Tibial nerve (tissue), 4 donors: ENCODE measurements at places on chromosomes 16 and 17. TPM values are rescaled to one million over a fixed set of nuclear protein-coding genes. Genes with fewer than 3 reads are reported as not detected.

- no peaks in the 10 kb centered on the region for H3K36me3 ChIP-seq
- DNase-seq, result peak; percentile 47
- peak overlapping the region; percentile 80 for H3K27ac ChIP-seq
- H3K4me1 ChIP-seq, result peaks cover 41% of the 10 kb centered on the region
Measured at GRCh38 chr17:78933025-78933958, 8.1 kb upstream of the TIMP2 start.

DNA sequence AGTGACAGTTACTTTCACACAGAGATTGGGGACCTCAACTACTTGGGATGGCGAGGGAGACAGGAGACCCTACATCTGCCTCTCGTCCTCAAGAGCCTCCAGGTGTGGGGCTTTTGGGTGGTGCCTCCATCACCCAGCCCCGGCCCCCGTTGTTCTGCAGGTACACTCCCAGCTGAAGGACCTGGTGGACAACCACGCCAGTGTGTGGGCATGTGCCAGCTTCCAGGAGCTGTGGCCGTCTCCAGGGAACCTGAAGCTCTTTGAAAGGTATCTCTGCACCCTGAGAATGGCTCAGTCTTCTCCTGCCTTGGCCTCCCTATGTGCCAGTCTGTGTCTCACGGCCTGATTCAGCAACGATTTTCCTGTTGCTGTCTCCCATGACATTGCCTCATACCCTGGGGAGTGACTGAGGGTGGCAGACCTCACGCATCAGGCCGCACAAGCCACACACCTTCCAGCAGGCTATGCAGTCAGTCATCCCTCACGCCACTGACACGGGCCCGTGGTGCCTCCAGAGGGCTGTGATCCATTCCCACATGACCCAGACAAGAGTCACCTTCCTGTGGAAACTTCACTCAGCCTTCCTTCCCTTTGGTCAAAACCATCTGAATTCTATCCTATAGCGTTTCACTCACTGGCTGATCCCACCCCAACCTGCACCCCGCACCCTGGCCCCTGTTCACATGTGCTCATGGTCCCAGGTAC lies 3.7 kb downstream of the CCNF start:
- peaks cover 39% of the 10 kb centered on the region for H3K36me3 ChIP-seq
- H3K4me1 ChIP-seq, result no peaks in the 10 kb centered on the region
- DNase-seq, result no peak
- H3K27ac ChIP-seq, result no peak overlapping the region
- no peak overlapping the region for H3K4me3 ChIP-seq
- no peaks in the 10 kb centered on the region for H3K27me3 ChIP-seq

- H3K4me3 ChIP-seq, result no peak overlapping the region
- no peaks in the 10 kb centered on the region for H3K27me3 ChIP-seq
- no peak for DNase-seq
- peaks cover 12% of the 10 kb centered on the region for H3K36me3 ChIP-seq
- no peak overlapping the region for H3K27ac ChIP-seq
- H3K4me1 ChIP-seq, result peaks cover 19% of the 10 kb centered on the region
Measured at GRCh38 chr16:22304411-22304810, 7.2 kb downstream of the POLR3E start.

GRCh38 chr17:68768804-68769203 lies 167.6 kb upstream of the FAM20A start:
- no peaks in the 10 kb centered on the region for H3K4me1 ChIP-seq
- H3K36me3 ChIP-seq, result no peaks in the 10 kb centered on the region
- DNase-seq, result no peak
- H3K27ac ChIP-seq, result no peak overlapping the region
- no peak overlapping the region for H3K4me3 ChIP-seq
- no peaks in the 10 kb centered on the region for H3K27me3 ChIP-seq

DNA sequence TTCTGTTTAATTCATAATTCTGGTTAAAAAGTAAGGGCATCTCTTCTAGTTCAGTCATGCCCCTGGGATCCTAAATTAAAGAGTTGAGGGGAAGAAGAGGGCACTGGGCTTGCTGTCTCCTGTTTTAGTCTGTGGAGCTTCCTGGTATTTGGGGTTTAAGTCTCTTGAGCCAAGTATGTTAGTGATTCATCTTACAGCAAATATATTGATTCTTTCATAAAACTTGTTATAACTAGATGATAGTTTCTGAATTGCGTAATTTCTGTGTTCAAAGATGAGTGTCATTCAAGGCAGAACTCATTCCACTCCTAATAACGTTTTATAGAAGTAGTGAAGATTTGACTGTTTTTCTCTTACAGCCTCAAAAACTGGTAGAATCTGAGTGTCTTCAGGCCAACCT lies 1.7 kb downstream of the TXNDC17 start:
- no peak overlapping the region for H3K4me3 ChIP-seq
- H3K36me3 ChIP-seq, result peaks cover 47% of the 10 kb centered on the region
- H3K27ac ChIP-seq, result no peak overlapping the region
- DNase-seq, result no peak
- peaks cover 21% of the 10 kb centered on the region for H3K4me1 ChIP-seq
- no peaks in the 10 kb centered on the region for H3K27me3 ChIP-seq

DNA sequence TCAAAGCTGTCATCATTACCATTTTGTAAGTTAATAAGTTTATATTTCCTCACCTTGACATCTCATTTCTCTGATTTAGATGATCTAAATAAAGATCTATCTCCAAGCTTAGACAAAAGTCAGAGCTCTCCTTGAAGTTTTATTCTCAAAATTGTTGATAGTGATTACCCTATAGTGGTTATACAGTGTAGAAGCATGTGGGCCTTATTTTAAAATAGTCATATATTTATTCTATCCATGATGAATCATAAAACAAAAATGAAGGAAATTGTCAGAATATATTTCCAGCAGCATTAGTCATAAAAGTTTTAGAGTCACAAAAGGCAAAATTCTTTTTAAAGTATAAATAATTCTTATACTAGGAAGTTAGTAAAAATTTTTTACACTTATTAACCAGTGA lies 49.0 kb downstream of the RHOT1 start:
- H3K27ac ChIP-seq, result no peak overlapping the region
- H3K4me1 ChIP-seq, result no peaks in the 10 kb centered on the region
- no peaks in the 10 kb centered on the region for H3K36me3 ChIP-seq
- no peaks in the 10 kb centered on the region for H3K27me3 ChIP-seq

DNA sequence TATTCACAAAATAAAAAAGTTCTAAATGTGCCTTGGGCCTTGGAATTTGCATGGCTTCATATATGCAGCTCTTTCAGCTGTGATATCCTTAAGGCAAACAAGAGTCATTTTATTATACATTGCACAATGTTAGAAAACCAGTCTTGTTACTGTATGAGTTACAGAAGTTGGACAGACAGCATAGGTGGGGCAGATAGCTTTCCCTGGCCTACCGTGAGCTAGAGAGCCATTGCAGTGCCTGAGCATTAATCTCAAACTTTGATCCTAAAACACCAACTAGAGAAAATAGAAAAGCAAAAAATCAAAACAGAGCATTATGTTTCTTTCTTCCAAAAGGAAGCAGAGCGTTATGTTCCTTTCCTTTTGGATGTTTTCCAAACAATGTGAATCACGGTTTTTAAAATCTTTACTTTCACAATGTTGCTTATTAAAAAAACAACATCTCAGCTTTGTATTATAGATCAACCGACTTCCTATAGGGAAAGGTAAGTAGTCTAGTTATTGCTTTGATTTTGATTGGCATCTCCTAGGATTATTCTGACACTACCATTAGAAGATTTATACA lies 32.2 kb downstream of the ARHGAP44 start:
- no peaks in the 10 kb centered on the region for H3K36me3 ChIP-seq
- no peaks in the 10 kb centered on the region for H3K27me3 ChIP-seq
- H3K4me1 ChIP-seq, result no peaks in the 10 kb centered on the region
- no peak for DNase-seq
- H3K27ac ChIP-seq, result no peak overlapping the region
- no peak overlapping the region for H3K4me3 ChIP-seq

DNA sequence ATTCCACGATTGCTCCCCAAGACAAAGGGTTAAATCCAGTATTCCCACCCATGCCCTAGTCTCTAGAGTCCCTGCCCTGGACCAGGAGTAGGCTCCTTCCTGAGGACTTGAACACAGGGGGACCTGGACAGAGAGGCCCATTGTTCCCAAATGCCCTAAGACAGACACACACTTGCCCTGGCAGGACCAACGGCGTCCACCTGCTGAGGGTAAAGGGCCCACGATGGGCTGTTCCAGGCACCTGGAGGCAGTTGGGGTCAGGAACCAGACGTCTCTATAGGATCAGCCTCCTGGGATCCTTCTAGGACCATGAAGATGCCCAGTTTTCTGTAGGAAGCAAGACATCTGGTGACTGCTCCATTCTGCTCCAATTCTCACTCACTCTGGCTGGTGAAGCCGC lies 39.3 kb downstream of the TNFRSF13B start:
- no peaks in the 10 kb centered on the region for H3K36me3 ChIP-seq
- no peaks in the 10 kb centered on the region for H3K27me3 ChIP-seq
- no peak overlapping the region for H3K4me3 ChIP-seq
- H3K4me1 ChIP-seq, result peaks cover 8% of the 10 kb centered on the region
- no peak for DNase-seq

GRCh38 chr16:70712942-70713341 lies 27.1 kb upstream of the MTSS2 start:
- no peaks in the 10 kb centered on the region for H3K27me3 ChIP-seq
- H3K36me3 ChIP-seq, result no peaks in the 10 kb centered on the region
- no peak for DNase-seq
- peaks cover 25% of the 10 kb centered on the region for H3K4me1 ChIP-seq
- H3K4me3 ChIP-seq, result no peak overlapping the region

DNA sequence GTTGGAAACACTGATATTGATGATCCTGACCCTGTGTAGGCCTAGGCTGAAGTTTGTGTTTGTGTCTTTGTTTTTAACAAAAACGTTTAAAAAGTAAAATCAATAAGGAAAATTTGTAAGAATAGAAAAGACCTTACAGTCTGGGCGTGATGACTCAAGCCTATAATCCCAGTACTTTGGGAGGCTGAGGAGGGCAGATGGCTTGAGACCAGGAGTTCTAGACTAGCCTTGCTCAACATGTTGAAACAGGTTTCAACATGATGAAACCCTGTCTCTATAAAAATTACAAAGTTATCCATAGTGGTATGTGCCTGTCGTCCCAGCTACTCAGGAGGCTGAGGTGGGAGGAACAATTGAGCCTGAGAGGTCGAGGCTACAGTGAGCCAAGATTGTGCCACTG lies 18.3 kb upstream of the TOM1L1 start:
- H3K36me3 ChIP-seq, result no peaks in the 10 kb centered on the region
- no peak overlapping the region for H3K4me3 ChIP-seq
- H3K4me1 ChIP-seq, result no peaks in the 10 kb centered on the region
- no peak for DNase-seq
- H3K27me3 ChIP-seq, result no peaks in the 10 kb centered on the region
- no peak overlapping the region for H3K27ac ChIP-seq

GRCh38 chr17:13393841-13394710 lies 207.7 kb downstream of the HS3ST3A1 start:
- H3K27ac ChIP-seq, result no peak overlapping the region
- no peaks in the 10 kb centered on the region for H3K27me3 ChIP-seq
- peaks cover 3% of the 10 kb centered on the region for H3K4me1 ChIP-seq
- DNase-seq, result no peak
- no peak overlapping the region for H3K4me3 ChIP-seq

- no peaks in the 10 kb centered on the region for H3K4me1 ChIP-seq
- H3K27ac ChIP-seq, result no peak overlapping the region
- no peak overlapping the region for H3K4me3 ChIP-seq
- H3K27me3 ChIP-seq, result no peaks in the 10 kb centered on the region
Measured at GRCh38 chr17:31645351-31645750, 213.7 kb downstream of the COPRS start.

- H3K27ac ChIP-seq, result no peak overlapping the region
- H3K4me1 ChIP-seq, result no peaks in the 10 kb centered on the region
- no peak for DNase-seq
- H3K27me3 ChIP-seq, result peaks cover 39% of the 10 kb centered on the region
- H3K36me3 ChIP-seq, result no peaks in the 10 kb centered on the region
Measured at GRCh38 chr17:48441231-48441711, 11.3 kb upstream of the SKAP1 start.

DNA sequence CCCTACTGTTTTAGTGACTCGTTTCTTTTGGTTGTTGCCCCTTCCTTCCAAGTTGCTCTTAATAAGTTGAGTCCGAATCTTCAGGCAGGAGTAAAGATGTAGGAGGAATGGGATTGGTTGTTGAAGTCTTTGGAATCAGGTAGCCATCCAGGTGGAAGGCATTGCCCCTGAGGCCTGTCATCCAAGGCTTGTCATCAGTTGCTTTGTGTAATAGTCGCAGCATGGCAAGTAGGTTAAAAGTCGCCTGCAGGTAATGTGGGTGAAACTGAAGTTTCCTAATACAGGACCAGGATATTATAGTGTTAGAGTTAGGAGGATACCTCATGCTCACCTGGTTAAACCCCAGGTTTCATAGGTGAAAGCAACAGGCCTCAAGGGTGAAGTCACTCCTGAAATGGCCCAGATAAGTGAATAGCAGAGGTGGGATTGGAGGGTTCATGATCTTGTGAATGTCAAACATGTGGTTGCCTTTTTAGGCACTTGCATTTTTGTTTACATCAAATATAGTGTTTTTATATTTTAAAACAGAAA lies 934 bp downstream of the PCTP start:
- H3K27ac ChIP-seq, result peak overlapping the region; percentile 90
- H3K4me1 ChIP-seq, result peaks cover 3% of the 10 kb centered on the region
- DNase-seq, result no peak
- no peaks in the 10 kb centered on the region for H3K36me3 ChIP-seq

DNA sequence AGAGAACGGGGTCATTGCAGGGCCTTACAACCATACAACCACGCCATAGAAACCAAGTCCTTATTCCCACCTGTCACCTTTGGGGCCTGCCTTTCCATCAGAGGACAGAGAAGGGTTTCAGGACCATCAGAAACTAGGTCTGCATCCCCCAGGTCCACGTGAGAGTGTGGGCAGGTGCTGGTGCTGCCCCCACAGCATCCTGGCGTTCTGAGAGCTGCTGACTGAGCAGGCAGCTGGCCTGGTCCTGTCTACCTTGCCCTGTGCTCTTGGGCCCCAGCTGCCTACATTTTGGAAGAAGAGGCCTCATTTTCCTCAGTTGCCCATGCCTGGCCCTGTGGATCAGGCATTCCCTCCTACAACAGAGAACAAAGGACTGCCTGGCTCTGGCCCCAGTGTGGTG lies 21.6 kb downstream of the ZNF276 start:
- no peak overlapping the region for H3K4me3 ChIP-seq
- H3K27me3 ChIP-seq, result no peaks in the 10 kb centered on the region
- H3K36me3 ChIP-seq, result peaks cover 2% of the 10 kb centered on the region
- no peak overlapping the region for H3K27ac ChIP-seq

DNA sequence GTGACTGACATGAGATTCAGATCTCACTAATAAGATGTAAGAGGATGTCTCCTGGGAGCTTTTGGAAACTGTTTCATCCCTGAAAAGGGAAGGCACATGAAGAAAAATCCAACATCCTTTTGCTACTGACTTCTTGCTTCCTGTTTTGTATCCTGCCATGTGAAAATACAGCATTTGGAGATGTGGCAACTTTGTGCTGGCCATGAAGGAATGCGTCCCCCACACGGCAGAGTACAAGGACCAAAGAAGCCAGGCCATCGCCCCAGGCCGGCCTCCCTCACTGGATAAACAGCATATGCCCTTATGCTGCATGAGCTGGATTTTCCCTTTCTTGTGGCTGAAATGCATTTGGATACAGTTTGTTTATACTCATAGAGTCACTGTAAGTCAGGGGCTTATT lies 5.5 kb upstream of the HASPIN start:
- peaks cover 10% of the 10 kb centered on the region for H3K4me1 ChIP-seq
- H3K27ac ChIP-seq, result no peak overlapping the region
- no peak overlapping the region for H3K4me3 ChIP-seq
- H3K27me3 ChIP-seq, result no peaks in the 10 kb centered on the region
- H3K36me3 ChIP-seq, result peaks cover 61% of the 10 kb centered on the region

The OTOP2 gene
- not detected for total RNA-seq

The TMEM114 gene
- total RNA-seq, result not detected

The CD68 gene
- total RNA-seq, result 65.7 TPM

The C16orf95 gene
- 9.8 TPM for total RNA-seq

The MT3 gene
- total RNA-seq, result 189 TPM

The PLXDC1 gene
- total RNA-seq, result 40.0 TPM

The SPATA32 gene
- total RNA-seq, result not detected

The SLC5A10 gene
- total RNA-seq, result not detected

The IGSF6 gene
- total RNA-seq, result 0.60 TPM

The LRRC37A3 gene
- 13.5 TPM for total RNA-seq

The MYCBPAP gene
- 6.8 TPM for total RNA-seq

The MT4 gene
- not detected for total RNA-seq

The QPRT gene
- total RNA-seq, result 37.6 TPM
